Brain (organoid and tissue), 16 donors: ENCODE measurements at places on chromosomes 11 and 22.

- peak; percentile 58 for DNase-seq
Observed at GRCh38 chr11:16825101-16825500, 86.7 kb downstream of the C11orf58 start.

GRCh38 chr11:977830-978720 lies 52.4 kb downstream of the AP2A2 start:
- DNase-seq, result no peak

DNA sequence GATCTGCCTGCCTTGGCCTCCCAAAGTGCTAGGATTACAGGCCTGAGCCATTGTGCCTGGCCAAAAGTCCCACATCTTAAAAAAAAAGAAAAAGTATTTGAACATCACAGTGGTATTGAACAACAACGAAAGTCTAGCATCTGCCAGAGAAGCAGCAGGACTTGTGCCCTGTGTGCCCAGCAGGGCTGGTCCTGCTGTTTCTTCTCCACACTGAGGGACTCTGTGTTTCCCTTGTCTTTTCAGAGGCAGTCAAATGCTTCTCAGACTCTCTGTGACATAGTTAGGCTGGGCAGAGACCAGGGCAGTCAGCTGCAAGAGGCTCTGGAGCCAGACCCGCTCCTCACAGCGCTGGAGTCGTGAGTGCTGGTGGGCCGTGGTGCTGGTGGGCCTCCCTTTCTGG lies 56.2 kb downstream of the SBF1 start:
- DNase-seq, result no peak

DNA sequence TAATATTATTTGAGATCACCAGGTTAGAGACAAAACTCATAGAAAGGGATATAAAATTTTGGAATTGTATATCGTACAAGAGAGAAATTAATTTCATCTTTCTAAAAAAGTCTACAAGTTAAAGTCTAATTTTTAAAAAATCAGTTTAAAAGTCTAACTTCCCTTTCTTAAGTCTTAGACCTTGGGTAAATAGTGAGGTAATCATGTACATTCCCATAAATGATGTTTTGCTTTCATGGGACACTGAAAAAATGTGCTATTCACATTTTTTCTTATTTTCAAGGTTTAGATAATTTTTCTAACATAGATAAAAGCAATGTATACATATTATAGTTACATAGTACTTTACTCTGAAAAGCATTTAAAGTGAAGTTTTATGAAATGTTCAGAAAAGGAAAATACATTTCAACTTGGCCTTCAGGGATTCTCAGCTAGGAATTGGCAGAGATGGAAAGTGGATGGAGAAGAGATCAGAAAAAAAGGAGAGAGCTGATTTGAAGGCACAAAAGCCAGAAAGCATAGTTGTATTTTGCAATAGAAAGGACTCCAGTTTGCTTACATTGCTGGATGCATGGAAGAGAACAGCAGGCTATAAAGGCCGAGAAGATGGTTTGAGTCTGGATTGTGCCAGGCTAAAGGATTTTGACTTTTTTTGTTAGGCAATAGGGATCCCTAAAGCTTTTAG lies 194.0 kb downstream of the CASP12 start:
- DNase-seq, result no peak

DNA sequence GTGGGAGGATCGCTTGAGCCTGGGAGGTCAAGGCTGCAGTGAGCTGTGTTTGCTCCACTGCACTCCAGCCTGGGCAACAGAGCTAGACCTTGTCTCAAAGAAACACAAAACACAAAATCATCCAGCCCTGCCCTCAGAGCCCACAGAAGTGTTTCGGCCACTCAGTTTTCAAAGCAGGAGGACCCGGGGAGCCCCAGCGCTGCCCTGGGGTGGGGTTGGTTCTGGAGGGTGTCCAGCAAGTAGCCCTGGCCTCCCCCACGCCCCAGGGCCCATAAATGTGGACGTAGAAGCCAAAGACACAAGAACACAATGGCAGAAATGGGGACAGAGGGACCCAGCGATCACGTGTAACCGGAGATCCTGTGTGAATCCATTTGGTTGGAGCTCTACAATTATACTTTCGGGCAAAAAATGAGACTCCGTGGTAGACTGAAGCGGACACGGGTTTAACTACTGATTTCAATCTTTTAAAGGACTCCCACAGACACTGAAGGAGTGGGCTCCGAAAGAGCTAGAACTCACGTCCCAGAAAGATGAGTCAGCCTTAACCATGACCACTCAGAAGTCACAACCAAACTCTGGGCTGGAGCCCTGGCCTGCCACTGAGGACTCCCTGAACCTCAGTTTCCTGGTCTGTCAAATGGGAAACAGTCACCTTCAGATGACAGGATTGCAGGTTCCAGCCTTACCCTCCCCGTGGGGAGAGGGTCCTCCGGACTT lies 9.0 kb upstream of the CYTH4 start:
- no peak for DNase-seq

GRCh38 chr22:27792452-27793161 lies 8.9 kb downstream of the MN1 start:
- DNase-seq, result peak; percentile 60

DNA sequence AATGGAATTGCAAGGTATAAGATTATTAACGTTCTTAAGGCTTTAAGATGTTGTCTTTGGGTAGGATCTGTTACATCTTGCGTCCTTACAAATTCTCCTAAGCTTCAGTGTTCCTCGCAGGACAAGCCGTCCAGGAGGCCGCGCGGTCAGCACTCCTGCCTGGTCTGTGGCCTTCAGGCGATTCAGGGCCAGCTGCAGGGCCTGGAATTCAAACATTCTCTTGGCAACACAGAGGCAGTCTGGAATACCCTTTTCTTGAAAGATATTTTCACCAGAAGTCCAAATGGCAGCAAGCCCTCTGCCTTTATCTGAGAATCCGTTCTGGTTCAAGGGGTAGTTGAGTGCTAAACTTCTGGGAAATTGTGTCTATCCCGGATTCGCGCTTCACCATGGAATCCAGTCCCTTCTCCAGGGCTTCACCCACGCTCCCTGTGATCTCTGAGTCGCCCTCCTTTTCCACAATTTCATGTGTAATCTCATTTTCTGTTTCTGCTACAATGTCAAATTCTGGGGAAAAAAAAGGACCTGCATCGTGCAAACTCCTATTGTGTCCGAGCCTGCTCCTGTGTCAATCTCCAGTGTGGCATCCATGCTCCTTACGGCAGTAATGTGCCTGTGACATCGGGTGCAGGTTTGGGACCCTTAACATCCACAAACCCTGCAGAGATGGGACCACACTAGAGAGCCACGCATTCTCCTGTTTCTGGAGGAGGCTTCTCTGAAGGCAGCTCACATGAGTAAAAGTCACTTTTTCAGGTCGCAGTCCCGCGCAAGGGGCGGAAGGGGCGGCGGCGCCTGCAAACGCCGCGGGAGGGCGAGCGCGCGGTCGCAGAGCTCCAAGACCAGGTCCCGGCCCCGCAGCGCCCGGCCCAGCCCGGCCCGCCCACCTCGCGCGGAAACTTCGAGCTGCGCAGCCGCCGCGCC lies 25.4 kb upstream of the SORL1 start:
- DNase-seq, result peak; percentile 31

- peak; percentile 28 for DNase-seq
Observed at GRCh38 chr11:125167292-125167953, 2.9 kb downstream of the PKNOX2 start.

- DNase-seq, result no peak
Observed at GRCh38 chr11:69770540-69770939, 4.6 kb downstream of the FGF4 start.

- peak; percentile 11 for DNase-seq
Observed at GRCh38 chr11:58485961-58486360, 21.9 kb downstream of the OR5B21 start.

DNA sequence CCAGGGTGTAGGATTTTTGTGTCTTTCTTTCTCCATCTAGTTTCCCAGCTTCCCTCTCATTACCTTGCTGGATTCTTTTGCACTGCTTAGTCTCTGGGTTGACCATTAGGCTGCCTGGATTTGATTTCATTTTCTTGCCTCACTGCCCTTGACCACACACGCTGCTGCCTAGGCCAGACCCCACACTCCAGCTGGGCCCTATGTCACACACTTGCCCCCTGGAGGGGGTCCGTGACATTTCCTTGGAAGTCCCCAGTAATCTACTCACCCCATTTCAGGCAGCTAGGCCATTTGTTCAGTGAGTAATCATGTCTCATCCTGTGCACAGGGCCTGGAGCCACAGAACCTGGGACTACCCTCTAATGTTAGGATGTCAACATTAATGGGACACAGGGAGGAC lies 81.9 kb upstream of the SPON1 start:
- DNase-seq, result no peak

GRCh38 chr22:23400286-23400981 lies 179.7 kb downstream of the IGLL1 start:
- DNase-seq, result no peak

DNA sequence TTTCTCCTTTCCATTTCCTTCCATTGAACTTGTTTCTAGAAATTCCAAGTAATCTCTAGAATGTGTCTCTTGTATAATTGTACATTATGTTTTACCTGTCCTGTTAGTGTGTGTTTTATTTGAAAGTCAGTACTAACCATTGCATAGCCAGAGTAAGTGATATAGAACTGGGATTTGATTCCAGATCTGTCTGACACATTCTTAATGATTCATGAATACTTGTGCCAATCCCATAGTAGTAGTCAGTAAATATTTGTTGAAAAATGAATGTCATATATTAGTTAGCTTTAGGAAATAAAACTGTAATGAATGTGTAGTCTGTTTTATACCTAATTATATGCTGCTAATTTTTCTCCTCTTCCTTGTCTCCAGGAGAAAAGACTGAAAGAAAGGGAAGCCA lies 186.9 kb downstream of the DDX10 start:
- DNase-seq, result no peak

- DNase-seq, result no peak
Observed at GRCh38 chr11:118207079-118207478, 17.7 kb downstream of the JAML start.

- no peak for DNase-seq
Observed at GRCh38 chr11:100273066-100273815, 413.8 kb upstream of the ARHGAP42 start.

- no peak for DNase-seq
Observed at GRCh38 chr22:29530716-29531115, 22.8 kb downstream of the THOC5 start.
